ENCODE measurements at places on chromosomes 2 and 18.

- DNase-seq, result no peak
Measured at GRCh38 chr2:240811346-240812300, 8.4 kb downstream of the KIF1A start.

DNA sequence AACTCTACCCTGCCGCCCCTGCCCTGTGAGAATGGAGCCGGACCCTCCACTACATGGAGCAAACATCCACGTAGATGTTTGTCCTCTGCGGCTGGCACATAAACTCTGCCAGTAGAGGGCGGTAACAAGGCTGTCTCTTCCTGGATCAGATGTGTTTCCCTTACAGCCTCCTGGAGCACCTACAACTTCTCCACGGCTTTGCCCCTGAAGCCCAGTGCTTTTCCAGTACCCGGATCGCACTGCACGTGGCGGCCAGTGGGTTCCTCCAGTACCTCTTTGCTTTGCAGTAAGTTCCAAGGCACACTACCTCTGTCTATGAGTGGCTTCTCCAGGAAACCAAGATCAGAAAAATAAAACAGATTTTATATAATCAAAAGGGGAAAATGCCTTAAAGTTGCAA, 651.3 kb downstream of the DCDC2C start:
- no peak for DNase-seq

DNA sequence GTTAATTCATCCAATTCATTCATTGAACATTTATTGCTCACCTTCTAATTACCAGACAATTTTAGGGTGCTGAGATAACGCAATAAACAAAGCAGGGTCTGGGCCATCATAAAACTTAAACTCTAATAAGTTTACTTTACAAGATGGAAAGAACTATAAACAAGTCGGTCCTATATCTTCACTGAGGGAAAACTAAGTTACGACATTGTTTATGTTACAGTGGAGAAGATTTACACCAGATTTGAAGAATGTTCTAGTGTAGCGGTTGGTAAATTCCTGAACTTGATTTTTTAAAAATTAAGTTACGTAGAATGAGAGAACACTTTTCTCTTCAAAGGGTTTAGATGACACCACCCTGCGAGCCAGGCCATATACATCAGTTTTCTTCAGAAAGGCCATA, 20.7 kb upstream of the FRZB start:
- DNase-seq, result no peak

- no peak for DNase-seq
Measured at GRCh38 chr18:72991379-72991778, 123.6 kb upstream of the NETO1 start.

- no peak for DNase-seq
Measured at GRCh38 chr2:215808194-215808593, 205.2 kb downstream of the MREG start.

DNA sequence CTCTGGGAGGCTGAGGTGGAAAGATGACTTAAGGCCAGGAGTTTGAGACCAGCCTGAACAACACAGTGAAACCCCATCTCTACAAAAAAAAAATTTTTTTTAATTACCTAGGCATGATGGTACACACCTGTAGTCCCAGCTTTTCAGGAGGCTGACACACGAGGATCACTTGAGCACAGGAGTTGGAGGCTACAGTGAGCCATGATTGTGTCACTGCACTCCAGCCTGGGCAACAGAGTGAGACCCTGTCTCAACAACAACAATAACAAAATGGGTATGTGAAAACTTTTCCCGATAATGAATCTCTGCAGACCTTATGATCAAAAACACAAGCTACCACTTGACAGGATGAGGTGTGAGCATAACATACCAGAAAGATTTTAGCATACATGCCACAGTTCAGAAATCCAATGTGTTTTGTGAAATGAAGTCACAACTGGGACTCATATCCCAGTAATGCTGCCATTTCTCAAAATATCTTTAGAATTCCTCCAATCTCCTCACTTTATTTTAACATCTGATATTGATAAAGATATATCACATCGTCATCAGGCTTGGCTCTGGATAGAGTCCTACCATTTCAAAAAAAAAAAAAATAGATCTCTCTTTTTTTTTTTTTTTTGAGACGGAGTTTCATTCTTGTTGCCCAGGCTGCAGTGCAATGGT, 74.0 kb upstream of the PELI1 start:
- no peak for DNase-seq

- no peak for DNase-seq
Measured at GRCh38 chr2:149814049-149814448, 226.5 kb upstream of the MMADHC start.

DNA sequence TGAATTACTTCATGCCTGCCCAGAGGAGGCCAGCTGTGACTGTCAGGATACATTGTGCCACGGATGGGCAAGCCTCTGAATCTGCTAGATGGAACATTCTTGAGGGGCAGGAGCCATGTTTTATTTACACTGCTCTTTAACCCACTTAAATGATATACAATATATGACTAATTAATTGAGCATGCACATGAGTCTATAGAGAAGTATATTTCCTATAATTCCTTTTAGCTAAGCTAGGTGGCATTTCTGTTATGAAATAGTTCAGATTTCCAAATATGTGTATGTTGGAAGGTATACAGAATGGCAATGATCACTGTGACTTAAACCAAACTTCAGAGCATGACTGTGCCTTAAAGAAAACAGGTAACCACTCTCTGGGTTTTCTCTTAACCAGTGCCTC, 131.7 kb downstream of the RAB3GAP1 start:
- DNase-seq, result no peak

DNA sequence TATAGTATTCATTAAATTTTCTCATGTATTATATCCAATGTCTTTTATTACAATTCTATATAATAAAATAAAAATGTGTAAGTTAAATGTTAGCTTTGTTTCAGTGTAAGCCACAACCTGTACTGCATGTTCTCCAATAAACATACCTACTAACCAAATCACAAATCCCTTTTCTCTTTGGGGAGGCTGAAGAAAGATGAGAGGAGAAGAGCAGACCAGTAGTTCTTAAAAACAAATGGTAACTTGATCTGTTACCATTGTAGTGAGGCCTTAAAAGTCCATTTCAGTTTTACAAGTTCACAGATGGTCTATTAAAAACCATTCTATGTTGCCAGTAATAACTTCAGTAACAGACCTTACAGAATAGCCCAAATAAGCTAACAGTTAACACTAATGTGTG, 100.5 kb downstream of the SOS1 start:
- DNase-seq, result no peak

GRCh38 chr2:3312576-3313345, 64.9 kb downstream of the EIPR1 start:
- no peak for DNase-seq

GRCh38 chr2:95757988-95758387, 166.2 kb downstream of the TRIM43 start:
- DNase-seq, result no peak

DNA sequence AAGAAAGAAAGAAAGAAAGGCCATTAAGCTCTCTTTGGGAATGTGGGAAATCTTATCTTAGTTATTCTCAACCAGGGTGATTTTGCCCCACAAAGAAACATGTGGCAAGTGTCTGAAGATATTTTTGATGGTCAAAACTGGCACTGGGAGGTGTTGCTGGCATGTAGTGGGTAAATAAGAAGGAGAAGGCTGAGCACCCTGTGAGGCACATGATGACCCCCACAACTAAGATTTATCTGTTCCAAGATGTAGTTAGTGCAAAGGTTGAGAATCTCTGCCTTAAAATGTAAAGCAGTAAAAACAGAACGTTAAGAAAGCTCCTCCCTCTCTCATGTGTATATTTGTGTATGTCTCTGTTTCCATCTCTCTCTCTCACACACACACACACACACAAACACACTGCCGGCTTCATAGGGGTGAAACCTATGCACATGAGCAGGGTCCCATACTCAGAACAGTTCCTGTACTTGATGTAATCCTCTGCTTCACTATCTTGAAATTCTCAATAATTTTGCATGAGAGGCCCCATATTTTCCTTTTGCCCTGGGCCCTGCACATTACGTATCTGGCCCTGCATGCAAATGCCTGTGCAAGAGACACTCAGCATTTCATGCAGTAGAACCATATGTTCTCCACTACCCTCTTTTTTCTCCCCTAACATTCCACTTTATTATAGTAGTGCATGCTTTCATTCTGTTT, 94.3 kb downstream of the MREG start:
- DNase-seq, result no peak

- DNase-seq, result no peak
Measured at GRCh38 chr2:43212931-43213330, 13.5 kb downstream of the ZFP36L2 start.

GRCh38 chr2:69964353-69964841, 3.0 kb upstream of the ASPRV1 start:
- DNase-seq, result no peak

- DNase-seq, result peak; percentile 94
Measured at GRCh38 chr2:1731963-1732768, 12.1 kb downstream of the PXDN start.

- DNase-seq, result no peak
Measured at GRCh38 chr2:31531101-31531500, 49.6 kb downstream of the SRD5A2 start.

DNA sequence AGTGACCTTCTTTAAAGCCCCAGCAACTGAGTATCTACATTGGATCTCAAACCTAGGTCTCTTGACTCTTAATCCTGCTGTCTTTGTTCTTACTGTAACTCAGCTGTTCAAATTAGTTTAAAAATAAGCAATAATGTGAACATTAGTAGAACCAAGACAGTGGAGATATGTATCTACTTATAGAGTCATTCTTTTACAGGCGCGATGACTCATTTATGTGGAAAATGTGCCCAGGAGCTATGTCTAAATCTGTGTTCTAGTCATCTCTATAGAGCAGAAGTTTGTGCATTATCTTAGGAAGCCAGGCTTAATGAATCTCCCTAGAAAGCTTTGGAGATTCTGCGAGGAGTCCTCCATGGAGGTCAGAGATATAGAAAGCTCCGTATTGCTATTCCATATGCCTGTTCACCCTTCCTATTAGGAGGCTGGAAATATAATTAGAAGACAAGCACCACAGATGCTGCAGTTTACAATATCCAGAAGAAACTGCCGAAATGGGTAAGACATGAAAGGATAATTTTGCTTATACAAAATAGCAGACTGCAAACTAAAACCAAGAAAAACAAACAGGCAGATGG, 211.6 kb downstream of the TRIB2 start:
- DNase-seq, result no peak

DNA sequence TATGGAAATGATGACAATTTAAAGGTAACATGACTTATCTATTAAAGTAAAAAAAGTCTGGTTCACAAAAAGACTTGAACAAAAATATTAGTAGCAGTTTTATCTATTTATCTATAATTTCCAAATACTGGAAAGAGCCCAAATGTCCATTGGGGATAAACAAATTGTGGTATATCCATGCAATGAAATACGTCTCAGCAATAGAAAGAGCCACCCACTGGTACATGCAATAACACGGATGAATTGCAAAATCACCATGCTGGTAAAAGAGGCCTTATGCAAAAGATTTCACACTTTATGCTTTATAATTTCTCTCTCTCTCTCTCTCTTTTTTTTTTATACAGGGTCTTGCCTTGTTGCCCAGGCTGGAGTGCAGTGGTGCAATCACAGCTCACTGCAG, 91.4 kb upstream of the ASAP2 start:
- DNase-seq, result no peak

DNA sequence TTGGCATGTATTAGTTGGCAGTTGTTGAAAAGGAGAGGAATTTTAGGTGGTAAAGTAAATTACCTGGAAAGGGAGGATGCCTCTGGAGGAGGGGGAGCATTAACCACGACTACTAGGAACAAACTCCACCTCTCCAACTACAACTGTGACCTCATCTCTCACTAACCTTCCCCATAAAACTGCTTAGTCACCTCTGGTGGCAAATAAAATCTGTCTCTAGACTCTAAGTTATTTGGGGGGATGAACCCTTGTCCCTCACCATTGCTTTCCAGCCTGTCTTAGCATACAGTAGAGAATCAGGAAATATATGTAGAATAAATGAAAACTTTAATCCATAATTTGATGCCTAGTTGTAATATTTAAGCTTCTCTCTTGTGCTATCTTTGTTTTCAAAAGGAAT, 27.6 kb upstream of the MYO1B start:
- DNase-seq, result no peak

GRCh38 chr2:100270381-100271146, 51.7 kb downstream of the LONRF2 start:
- DNase-seq, result no peak

DNA sequence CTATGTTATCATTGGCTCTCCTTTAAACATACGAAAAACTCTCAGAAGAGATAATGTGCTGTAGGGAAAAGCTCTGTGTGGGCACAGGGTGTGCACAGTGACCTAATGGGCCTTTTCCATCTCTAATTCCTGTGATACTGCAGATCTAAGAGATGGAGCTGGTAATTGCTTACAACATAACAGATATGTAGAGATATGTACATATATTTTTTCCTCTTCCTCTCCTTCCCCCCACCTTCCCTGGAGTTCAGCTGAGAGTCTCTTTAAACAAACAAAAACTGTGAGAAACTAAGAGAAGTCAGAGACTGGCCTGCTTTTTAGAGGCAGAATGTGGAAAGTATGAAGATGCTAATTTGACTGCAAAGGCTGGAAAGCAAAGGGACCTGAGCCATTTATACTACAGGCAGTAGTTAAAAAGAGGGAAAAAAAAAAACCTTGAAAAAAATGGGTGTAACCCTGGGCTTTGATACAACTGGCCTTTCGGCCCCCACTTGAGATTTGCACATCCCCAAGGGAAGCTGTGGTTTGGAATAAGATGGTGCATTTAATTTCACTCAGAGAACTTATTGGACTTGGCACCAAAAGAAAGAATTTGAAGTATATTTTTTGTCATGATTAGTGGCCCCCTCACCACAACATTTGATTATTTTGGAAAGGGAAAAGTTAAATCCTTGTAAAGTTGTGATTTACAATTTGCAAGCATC, 502.2 kb upstream of the ZEB2 start:
- DNase-seq, result no peak

GRCh38 chr2:194253528-194254259, 1403.3 kb upstream of the SLC39A10 start:
- DNase-seq, result no peak

DNA sequence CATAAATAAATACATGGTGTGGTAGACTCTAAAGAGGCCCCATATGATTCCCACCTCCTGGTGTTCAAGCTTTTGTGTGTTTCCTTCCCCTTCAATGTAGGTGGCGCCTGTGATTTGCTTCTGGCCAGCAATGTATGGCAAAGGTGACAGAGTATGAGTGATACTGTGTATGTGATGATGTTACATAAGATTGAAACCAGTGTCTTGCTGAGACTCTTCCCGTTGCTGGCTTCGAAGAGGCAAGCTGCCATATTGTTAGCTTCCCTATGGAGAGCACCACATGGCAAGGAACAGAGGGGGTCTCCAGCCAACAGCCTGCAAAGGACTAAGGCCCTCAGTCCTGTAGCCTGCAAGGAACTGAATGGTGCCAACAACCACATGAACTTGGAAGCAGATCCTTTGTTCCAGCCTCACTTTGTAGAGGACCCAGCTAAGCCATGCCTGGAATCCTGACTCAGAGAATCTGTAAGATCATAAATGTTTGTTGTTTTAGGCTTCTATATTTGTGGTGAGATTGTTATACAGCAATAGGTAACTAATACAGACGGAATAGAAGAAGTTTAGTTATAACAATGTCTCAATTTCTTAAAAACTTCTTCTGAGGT, 1.7 kb upstream of the SMAD4 start:
- no peak for DNase-seq

GRCh38 chr18:44819944-44820510, 139.3 kb downstream of the SETBP1 start:
- DNase-seq, result peak; percentile 35

GRCh38 chr2:240198226-240198625, 57.8 kb upstream of the OTOS start:
- DNase-seq, result no peak

GRCh38 chr18:27600245-27600644, 415.1 kb upstream of the CHST9 start:
- DNase-seq, result no peak

All from NCI-H446 (cell line).